Hepatic stellate cell (primary cell): ENCODE measurements at places on chromosomes 13 and 19.

- DNase-seq: no peak
Measured at GRCh38 chr13:85541476-85541875, 257.7 kb downstream of the SLITRK6 start.

DNA sequence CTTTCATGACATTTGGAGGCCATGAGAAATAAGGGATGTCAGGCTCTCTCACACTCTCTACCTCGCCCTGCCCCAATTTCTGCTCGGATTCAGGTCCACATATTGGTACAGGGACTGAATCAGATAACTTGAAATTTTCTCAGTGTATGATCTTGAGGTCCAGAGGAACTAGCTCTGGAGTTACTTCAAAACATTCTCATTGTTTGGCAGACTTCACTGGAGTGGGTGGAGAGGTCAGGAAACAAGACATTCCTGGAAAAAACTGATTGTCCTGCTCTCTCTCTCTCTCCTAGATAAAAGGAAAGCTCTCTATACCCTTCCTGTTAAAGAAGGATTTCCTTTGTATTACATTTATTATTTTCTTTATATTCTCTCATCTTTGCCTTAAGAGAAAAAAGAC lies 428.1 kb upstream of the DACH1 start:
- no peak for DNase-seq

DNA sequence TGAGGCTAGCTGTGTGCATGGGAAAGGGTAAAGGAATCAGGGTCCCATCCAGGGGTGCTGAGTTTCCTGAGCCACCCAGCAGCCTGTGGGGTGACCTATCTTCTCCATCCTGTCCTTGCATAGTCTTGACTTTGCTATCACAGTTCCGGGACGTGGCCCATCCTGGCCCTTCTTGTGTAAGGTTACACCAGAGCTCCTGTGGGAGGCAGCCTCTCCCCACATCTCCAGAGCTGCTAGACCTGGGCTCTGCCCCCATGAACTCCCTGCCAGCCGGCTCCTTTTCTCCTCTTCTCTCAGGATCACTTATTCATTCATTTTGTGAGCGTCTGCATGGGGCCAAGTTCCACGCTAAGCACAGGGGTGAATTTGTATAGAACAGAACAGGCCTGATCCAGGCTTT lies 238.9 kb downstream of the TSHZ3 start:
- peak; percentile 40 for DNase-seq

- no peak for DNase-seq
Measured at GRCh38 chr19:55041627-55042343, 3.7 kb upstream of the GP6 start.

- no peak for DNase-seq
Measured at GRCh38 chr13:76861859-76862258, 24.3 kb downstream of the KCTD12 start.

- no peak for DNase-seq
Measured at GRCh38 chr13:32285633-32285965, 29.6 kb downstream of the ZAR1L start.

GRCh38 chr19:36986601-36987000 lies 70.5 kb downstream of the ZNF568 start:
- DNase-seq: no peak

GRCh38 chr13:79909644-79910043 lies 428.7 kb downstream of the NDFIP2 start:
- DNase-seq: no peak

GRCh38 chr13:23805821-23806220 lies 83.4 kb downstream of the MIPEP start:
- no peak for DNase-seq

DNA sequence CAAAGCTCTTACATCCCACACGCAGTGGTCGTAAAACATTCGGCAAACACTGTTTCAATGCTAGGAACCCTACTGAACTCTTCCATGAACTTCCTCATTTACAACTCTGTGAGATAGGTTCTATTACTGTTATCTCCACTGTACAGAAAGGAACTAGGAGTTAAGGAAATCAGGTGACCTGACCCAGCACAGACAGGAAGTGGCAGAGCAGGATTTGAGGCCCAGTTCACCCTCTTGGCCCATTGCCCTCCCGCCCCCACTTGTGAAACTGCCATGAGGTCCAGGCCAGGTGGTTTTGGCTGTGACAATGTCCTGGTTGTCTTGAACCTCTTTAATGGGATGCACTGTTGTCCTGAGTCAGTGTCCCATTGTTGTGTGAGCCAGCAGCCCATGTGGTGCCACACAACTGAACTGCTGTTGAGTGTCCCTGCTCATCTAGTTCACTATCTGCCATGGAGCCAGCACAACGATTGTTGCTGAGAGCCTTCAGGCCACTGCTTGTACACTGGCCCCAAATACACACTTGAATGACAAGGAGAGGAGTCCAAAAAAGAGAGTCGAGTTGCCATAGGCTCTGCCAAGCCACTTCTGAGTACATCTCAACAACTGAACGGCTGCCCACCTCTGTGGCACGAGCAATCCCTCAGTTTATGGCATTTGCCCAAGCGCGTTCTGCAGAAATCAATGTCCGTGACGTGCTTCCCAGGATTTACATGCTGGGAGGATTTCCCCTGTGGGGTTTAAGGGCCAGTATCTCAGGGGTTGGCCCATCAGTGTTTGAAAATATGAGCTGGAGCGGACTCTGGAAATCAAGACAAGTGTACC lies 484.6 kb downstream of the TSHZ3 start:
- DNase-seq: no peak

GRCh38 chr13:46630431-46631178 lies 77.6 kb downstream of the LRCH1 start:
- no peak for DNase-seq

GRCh38 chr19:11332822-11333221 lies 6.6 kb downstream of the RAB3D start:
- no peak for DNase-seq

DNA sequence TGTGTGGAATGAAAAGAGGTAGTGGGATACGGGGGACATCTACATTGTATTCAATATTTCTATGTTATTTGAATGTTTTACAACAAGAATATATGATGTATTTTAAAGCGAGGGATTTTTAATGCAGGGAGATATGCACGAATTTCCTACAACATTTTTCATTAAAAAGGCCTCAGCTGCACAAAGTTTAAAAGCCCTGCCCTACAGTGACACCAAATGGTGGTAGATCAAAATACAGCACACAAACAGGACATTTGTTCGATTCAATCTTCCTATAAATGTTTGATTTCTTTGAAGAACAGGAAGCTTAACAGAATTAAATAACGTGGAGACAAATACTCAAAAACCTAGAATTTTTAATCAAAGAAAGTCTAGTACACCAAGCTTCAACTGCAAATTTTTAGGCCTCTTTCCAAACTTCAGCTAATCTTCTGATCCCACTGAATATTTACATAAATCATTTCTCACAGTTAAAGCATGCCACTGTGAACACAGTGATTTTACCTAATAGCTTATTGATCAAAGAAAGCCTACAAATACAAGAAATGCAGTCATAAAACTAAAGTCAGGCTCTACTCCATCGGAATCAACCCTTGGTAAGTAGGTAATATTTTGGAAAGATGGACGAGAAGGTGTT lies 257.2 kb downstream of the DIAPH3 start:
- DNase-seq: peak; percentile 2

DNA sequence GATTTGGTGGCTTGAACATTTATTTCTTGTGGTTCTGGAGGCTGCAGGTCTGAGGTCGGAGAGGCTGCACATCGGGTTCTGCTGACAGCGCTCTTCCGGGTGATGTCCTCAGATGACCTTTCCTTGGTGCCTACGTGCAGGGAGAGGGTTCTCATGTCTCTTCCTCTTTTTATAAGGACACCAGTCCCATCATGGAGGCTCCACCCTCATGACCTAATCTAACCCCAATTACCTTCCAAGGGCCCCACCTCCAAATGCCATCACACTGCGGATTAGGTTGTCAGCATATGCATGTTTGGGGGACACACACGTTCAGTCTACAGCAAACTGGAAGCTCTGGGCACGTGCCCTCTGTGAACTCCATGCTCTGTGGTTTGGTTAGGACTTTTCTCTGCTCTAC lies 338.6 kb downstream of the FGF9 start:
- no peak for DNase-seq

GRCh38 chr13:21526707-21527540 lies 67.8 kb upstream of the ZDHHC20 start:
- no peak for DNase-seq

- no peak for DNase-seq
Measured at GRCh38 chr13:101433895-101434294, 17.6 kb upstream of the NALCN start.

- DNase-seq: no peak
Measured at GRCh38 chr19:19489804-19490204, 25.5 kb downstream of the TSSK6 start.

GRCh38 chr19:35279985-35280821 lies 2.1 kb upstream of the HAMP start:
- no peak for DNase-seq

DNA sequence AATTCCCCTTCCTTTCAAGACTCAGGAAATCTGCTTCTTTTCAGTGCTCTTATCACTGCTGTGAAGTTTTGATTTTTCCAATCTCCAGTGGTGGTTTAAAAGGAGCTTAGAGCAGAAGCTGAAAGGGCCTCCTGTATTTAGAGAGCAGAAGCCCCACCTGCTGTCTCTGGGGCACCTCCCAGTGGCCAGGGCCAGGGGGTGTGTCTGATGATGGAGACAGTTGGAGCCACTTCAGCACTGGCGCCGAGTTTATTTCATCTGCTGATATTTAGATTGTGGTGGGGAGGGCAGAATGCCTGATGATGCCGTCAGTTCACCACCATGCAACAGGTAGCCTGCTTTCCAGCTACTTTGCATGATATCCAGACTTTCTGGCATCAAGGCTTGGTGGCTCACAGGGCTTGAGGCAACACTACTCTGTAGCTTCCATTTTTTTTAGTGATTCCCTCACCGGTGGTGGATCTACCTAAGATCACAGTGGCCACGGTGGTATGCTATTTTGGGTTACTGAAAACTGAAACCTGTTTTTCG lies 371.9 kb downstream of the KCNRG start:
- DNase-seq: peak; percentile 13

- no peak for DNase-seq
Measured at GRCh38 chr13:114004420-114005205, 30.7 kb upstream of the C13orf46 start.

DNA sequence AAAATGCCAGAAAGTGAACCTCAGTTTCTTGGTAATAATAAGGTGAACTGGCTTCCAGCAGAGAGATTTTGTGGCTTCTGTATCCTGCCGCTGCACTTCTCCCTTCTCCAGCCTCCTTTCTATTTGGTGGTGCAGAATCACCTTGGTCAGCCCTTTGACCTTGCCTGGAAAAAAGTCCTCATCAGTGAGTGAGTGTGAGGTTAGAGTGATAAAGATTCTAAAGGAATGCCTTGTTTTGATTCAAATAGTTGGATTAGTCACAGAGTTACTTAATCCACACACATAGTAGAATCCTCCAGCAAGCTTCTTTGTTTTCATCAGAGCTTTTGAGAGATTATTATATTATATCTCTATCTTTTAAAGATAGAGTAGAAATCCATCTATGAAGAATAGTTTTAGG lies 140.9 kb downstream of the KCNRG start:
- DNase-seq: no peak

DNA sequence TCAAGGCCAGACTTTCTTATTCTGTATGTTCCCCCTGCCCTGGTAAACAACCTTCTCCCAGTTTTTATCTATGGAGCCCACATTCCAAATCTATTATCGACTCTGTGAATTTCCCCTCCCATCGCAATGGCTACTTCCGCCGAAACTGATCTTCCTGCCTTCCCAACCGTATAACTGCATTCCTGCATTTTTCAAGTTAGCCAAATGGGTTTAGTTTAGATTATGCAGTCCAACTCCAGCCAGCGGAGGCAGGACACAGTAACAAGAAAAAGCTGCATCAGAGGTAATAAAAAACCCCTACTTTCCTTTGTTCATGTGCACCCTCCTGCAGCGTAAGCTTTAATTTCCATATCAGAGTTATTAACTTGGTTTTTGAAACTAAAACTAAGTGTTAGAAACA lies 112.2 kb upstream of the ZNF91 start:
- DNase-seq: no peak

DNA sequence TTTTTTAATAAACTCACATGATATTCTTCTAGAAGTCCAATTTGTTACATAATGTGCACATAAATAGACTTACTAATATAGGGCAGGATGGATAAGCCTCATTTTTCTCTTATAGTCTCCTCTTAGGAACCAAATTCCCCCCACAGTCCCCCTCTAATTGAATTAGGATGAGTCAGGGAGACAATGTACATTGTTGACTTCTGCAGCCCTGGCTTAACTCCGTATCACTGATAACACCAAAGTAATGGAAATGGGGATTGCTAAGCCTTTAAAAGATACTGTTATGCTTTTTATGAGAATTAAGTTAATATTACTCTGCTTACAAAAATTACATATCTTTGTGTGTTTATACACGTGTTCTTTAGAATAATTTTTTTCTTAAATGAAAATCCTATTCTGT lies 5.1 kb upstream of the PCDH9 start:
- no peak for DNase-seq

DNA sequence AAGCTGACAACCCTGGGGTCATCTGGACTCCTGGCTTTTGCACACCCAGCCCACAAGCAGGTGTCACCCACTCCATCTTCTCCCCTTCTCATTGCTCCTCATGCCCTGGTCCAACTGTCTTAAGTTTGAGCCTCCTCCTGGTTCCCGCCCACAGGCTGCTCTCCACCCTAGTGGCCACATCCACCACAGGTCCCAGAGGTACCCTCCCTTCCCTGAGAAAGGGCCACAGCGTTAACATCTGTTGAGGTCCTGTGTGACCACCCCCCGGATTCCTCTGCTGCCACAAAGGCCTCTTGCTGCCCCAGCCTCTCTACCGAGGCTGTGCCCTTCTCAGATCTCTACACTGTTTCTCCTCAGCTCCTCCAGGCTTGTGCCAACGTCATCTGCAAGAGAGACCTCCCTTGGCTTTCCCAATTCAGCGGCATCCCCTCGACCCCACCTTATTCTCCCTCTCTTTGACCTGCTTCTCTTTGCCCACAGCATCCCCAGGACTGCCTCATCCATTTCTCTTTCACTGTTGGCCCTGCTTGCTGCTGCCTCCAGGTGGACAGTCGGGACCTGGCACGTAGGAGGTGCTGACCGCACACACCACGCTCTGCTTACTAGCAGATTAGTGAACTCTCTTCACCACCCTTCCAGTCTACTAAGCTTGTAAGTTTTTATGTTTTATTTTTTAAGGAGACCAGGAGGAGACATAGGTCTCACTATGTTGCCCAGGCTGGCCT lies 33.3 kb downstream of the SUGP2 start:
- peak; percentile 34 for DNase-seq

- no peak for DNase-seq
Measured at GRCh38 chr13:92717857-92718256, 508.8 kb upstream of the GPC6 start.

GRCh38 chr19:58549664-58550361 lies 5.1 kb downstream of the CHMP2A start:
- no peak for DNase-seq
